ENCODE measurements at places on chromosomes 13 and 19. TPM values are rescaled to one million over a fixed set of nuclear protein-coding genes. Genes with fewer than 3 reads are reported as not detected.

SELENOV gene
- not detected for polyA plus RNA-seq

BST2 gene
- polyA plus RNA-seq, result 192 TPM

IRGC gene
- not detected for polyA plus RNA-seq

ZNF560 gene
- not detected for polyA plus RNA-seq

C1QTNF9B gene
- polyA plus RNA-seq, result not detected

CGB1 gene
- not detected for polyA plus RNA-seq

RFPL4A gene
- not detected for polyA plus RNA-seq

EEF2 gene
- polyA plus RNA-seq, result 533 TPM

All from CD8-positive, alpha-beta memory T cell (primary cell).